GM19239 (cell line): ENCODE measurements at places on chromosomes 7 and 10.

DNA sequence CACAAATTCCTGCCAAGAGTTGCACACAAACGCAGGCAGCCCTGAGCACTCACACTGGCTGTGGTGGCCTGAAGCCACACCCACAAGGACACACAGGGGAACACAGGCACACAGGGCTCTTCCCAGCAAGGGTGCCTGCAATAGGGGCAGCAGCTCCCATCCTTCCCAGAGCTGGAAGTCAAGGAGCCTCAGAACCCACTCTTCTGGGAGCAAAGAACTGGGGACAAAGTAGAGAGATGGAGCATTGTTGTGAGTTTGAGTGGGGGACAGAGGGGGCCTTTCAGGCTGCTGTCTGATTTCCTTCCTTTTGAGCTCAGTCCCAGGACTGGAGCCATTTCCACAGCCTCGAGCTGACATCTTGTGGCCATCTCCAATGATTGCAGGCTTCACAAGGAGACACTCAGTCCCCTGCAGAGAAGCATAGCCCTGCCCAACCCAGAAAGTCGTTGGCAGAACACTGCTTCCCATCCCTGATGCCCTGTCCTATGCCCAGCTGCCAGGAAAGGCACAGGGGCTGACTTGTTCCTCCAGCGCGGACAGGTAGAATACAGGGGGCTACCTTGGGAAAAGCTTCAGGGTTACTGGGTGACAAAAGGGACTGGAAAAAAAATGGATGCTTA is 34.4 kb upstream of the SLF2 start:
- DNase-seq, result peak; percentile 53

DNA sequence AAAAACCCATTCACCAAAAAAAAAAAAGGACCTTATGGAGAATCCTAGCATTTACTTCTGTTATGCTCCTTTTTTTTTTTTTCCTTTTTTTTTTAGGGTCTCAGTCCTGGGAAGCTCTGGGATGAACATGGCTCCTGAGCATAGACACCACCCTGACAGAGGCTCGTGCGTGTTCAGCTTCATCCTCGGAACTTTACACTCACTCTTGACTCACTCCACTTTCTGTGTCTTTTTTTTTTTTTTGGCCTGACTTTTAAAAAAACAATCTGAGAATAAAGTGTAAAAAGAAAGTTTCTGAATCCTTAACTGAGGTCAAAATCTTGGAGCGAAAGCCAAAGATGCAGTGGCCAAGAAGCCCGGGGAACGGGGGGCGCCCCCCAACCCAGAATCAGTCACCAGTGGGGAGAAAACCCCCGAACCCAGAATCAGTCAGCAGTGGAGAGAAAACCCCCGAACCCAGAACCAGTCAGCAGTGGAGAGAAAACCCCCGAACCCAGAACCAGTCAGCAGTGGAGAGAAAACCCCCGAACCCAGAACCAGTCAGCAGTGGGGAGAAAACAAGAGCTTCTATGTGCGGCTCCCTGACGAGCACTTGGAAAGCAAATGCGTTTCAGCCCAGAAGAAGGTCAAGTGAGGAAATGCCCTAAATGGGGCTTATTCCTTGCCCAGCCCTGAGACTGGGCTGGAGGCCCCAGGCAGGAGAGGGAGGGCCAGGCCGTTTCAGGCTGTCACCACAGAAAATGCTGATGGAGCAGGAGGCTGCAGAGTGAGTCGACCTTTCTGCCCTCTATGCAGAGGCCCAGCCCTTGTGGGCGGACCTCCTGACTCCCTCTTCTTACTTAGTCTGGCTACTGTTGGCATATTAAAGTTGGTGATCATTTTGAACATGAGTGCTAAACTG is 19.0 kb upstream of the PFKP start:
- no peak for DNase-seq

- DNase-seq, result no peak
Observed at GRCh38 chr10:121692626-121693025, 94.4 kb upstream of the FGFR2 start.

- DNase-seq, result no peak
Observed at GRCh38 chr10:78800006-78800405, 268.8 kb upstream of the ZMIZ1 start.

GRCh38 chr10:122461729-122462532 is 578 bp downstream of the HTRA1 start:
- no peak for DNase-seq

DNA sequence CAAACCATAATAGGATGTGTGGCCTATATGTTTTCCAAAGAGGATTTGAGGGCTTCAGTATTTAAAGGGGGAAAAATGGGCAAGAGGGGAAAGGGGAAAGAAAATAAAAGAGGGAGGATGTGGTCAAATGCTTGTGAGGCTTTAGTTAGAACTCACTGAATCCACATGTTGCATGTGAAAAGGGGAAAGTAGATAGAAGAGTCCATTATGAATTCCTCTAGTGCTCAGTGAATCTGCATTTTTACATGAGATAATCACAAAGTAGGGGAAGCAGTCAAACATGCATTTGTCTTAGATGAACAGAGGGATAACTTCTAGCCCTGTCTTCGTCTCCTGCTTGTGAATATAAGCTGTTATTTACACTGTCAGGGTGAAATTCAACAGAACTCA is 24.6 kb upstream of the AKAP9 start:
- DNase-seq, result no peak

GRCh38 chr10:71763352-71764127 is 9.8 kb downstream of the VSIR start:
- no peak for DNase-seq

DNA sequence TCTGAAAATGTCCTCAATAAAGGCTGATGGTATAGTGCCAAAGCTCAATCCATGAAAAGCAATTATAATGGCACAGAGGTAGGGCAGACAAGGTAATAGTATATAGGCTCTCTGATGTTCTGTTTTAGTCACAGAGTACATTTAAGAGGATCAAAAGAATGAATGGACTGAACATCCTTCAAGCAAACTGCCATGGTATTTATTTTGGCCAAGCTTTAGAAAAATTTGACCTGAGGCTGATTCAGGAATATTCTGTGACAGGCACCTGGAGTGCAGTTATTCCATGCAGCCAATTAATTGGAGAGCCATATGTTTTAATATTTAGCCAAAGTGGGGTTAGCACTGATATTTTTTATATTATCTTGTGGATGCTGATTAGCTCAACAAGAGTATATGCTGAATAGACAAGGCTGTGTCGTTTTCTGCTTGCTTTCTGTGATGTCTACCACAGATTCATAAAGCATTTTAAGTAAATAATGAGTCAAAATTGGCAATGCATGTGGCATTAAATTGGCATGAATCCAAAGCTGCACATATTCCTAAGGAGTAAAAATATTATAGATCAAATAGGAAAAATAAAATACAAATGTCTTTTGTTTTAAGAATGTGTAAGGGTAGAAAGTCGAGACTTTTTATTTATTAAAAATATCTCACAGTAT is 177.4 kb downstream of the PCLO start:
- DNase-seq, result no peak

DNA sequence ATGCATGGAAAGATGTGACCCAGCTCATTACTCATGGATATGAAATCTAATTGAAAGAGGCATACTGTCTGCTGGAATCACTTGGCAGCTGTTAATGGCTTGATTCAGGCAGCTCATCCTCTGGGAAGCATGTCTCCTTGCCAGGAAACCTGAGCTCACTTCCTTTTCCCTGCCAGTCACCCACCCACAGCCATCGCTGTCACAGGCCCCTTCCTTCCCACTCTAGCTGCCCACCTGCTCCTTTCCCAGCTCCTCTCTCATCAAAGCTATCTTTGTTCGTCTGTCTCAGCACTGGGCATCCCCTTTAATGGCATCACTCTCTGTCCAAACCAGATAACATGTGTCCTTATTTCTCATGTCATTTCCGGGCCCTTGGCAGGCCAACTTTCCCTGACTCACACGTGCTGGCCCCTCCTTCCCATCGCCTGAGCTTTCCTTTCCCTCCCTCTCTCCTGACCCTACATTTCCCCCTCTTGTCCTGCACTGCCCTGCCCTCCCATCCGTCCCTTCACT is 721.9 kb downstream of the TNS3 start:
- no peak for DNase-seq

DNA sequence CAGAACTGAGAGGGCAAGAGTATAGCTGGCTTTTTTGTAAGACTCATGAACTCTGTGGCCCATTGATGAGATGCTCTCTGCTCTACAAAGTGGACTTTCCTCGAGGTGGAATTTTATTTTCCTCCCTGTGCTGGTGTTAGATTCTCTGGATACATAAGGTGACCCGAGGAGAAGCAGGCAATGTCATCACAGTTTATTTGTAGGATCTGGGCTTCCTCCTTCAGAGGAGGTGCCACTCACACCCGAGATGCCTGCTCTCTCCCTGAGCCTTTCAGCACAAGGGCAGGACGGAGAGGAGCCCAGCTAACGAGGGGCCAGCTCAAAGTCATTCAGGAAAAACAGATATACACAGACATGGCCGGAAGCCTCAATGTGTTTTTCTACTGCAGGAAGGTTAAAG is 103.0 kb downstream of the KIAA1217 start:
- no peak for DNase-seq

DNA sequence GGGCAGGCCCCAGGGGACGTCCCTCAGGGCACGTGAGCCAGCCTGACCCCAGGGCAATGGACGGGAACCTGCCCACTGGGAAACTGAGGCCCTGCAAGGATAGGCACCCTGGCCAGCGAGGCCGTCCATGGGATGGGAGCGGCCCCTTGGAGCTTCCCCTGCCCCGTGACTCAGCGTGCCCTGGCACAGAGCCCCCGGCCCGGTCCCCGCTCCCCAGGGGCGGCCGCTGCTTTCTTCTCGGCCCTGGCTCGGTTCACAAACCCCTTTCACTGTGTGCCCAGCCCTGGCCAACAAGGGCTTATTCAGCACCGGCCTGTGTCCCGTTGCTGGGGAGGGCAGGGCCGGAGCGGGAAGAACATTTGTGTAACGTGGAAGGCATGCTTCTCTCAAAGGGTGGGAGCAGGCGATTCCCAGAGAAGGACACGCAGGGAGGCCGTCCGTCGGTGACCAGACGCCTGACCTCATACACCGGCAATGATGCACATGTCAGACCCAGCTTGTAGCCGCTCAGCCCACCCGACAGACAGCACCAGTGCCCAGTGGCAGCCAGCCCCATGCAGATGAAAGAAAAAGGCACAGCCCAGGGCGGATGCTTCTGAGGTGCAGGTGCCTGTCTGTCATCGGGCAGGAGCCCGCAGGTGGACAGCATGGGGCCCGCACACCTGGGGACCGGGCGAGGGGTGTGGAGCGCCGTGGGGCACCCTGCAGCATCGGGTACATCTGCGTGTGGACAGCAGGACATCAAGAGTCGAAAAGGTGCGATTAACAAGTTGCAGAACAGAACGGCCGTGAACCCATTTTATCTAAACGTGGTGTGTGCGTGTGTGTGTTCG is 94.5 kb downstream of the PDGFA start:
- no peak for DNase-seq

DNA sequence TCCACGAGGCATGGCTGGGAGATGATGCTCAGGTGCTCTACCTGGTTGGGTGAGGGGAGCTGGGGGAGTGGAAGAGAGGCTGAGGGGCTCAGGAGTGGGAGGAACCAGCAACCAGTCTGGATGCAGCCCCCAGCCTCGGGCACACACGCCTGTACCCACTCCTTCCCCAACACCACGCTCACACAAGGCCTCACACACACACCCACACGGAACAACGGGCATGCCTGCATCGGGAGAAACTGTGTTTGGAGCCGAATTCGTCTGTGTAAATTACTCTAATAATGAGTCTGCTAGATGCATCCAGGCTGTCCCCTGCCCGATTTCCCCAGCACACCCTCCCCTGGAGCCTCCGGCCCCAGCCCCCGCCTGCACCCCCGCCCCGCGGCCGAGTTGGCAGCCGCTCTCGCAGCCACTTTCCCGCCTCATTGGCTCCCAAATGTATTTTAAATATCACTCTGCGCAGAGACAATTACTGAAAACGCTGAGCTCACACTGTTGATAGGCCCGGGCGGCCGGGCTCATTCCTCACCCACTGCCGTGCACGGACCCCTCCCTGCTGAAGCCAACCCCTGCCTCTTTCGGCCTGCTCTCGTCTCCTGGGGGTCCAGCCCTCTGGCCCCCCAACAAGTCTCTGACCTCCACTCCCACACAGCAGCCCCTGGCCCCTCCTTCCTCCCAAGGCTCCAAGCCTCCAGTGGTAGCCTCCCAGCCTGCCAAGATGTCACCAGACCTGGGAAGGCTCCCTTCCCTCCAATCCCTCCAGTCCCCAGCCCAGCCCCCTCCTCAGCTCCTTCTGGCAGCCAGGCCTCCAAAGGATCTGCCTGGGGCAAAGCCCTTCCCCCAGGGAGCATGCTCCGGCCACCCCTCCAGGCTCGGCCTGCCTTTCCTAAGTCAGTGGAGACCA is 11.1 kb downstream of the H2BK1 start:
- DNase-seq, result no peak

DNA sequence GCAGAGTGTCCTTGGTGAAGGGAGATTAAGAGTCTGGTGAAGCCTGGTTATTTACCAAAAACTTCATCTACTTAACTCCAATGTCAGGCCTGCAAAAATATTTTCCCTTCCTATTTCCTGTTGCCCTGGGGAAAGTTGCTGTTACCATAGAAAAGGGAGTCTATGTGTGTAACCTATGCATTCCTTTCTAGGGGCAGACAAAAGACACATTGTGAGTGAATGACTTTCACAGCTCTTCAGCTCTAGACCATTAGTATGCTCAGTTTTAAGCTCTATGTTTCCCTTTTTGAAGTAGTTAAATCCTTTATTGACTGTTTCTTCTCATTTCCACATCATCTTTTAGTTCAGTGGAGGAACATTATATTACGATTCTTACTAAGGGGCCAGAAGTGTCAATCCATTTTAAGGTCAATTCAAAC is 45.6 kb upstream of the SGCE start:
- no peak for DNase-seq

GRCh38 chr7:20299647-20300312 is 30.9 kb upstream of the ITGB8 start:
- DNase-seq, result no peak

DNA sequence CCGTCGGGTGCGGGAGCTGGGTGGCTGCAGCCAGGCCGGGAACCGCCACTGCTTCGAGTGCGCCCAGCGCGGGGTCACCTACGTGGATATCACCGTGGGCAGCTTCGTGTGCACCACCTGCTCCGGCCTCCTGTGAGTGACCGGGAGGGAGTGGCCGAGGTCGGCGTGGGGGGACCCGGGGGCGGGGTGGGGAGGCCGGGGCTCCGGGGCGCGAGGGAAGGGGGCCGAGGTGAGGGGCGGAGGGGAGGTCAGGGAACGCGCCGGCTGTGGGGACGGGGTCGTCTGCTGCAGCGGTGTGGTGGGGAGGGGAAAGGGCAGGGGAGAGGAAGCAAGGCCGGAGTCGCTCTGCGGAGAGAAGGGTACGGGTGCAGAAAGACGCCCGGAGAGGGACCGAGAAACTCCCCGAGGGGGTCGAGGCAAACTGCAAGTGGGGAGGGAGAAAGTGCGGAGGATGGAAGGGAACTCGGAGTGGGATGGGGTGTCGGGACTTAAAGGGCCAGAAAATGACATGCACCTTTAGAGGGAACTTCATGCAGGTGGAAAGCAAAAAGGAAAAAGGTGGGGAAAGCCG is 518 bp downstream of the AGFG2 start:
- DNase-seq, result no peak

DNA sequence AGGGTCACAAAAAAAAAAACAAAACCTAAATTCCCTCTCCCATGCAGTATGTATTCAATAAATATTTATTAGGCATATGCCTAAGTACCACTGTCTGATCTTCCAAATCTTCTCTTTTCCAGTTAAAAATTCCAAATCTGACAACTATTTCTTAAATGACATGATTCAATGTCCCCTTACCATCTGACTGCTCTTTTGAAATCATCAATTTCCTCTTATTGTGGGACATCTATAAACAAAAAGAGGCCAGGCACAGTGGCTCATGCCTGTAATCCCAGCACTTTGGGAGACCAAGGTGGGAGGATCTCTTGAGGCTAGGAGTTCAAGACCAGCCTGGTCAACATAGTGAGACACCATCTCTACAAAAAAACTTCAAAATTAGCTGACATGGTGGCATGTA is 103.5 kb downstream of the TBXAS1 start:
- no peak for DNase-seq
